ENCODE measurements at places on chromosomes 16 and 17.

GRCh38 chr16:55661941-55662643, 6.3 kb downstream of the SLC6A2 start:
- no peak for DNase-seq

GRCh38 chr17:69962436-69962995, 112.5 kb upstream of the KCNJ16 start:
- no peak for DNase-seq

GRCh38 chr17:58529275-58529674, 14.8 kb upstream of the MTMR4 start:
- no peak for DNase-seq

- DNase-seq = no peak
These were observed 19.1 kb downstream of the METRNL start for GRCh38 chr17:83098241-83099085.

DNA sequence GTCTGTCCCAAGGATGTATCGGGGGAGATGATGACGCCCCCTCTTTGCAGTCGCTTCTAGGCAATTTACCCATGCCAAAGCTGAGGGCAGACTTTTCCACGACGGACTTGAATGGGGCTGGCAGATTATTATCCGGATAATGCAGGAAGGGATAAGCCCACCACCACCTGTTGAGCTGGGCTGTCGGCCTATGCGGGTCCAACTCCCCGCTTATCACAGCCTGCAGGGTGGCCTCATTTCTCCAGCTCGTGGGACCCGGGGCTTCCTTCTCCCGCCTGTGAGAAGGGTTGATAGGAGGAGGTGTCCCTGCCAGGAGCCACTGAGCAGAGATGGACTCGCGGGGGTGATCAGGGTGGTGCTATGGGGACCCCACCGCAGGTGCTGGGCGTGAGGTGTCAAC, 559 bp downstream of the CACNG5 start:
- no peak for DNase-seq

GRCh38 chr16:65066651-65067050, 55.2 kb downstream of the CDH11 start:
- DNase-seq = no peak

DNA sequence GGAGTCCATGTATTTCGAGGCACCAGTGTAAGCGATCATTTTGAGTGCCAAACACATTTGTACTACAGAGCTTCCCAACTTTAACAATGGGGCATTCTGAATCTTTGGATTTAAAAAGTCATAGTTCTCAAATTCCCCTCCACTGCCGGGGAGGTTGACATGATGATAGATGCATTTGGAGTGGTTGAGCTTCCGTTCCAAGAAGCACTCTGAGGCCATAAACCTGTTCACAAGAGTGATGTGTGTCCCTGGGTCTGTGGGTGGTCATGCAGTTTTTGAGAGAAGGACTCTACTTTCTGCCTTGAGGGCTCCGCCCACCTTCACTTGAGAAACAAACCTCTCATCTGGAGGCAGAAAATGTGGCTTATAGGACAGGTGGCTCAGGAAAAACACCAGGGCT, 43.7 kb downstream of the IRX5 start:
- DNase-seq = peak; percentile 39

DNA sequence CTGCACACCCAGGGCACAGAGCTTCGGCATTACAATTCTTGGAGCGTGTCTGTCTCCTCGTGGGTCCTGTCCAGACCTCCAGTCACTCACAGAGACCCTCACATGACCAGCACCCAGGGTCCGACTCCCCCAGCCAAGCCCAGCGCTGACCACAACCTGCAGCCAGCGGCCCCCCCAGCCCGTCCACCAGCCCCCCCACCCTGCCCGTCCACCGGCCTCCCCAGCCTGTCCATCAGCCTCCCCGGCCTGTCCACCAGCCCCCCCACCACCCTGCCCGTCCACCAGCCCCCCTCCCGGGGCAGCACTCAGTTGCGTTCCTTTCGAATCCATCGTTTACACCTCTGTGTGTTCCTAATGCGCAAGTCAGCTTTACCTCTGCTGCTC, 5.8 kb downstream of the SECTM1 start:
- no peak for DNase-seq

DNA sequence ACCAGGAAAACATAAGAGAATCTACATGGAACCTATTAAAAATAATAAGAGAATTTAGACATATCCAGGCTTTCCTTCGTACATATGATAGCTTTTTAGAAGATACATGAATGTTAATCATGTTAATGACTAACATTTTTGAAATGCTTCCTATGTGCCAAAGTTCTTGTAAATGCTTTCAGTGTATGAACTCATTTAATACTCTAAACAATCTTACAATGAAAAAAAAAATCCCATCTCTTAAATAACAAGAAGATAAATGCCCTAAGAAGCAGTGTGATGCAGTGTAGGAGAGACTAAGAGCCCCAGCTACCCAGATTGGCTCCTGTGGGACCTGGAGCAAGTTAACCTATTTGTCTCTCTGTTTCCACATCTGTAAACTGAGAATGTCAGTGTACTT, 220.4 kb upstream of the MYOCD start:
- no peak for DNase-seq

GRCh38 chr16:77662246-77662645, 60.1 kb upstream of the NUDT7 start:
- DNase-seq = no peak

GRCh38 chr17:2683912-2684311, 27.7 kb downstream of the CLUH start:
- no peak for DNase-seq

- no peak for DNase-seq
These were observed 4.6 kb downstream of the GP2 start for GRCh38 chr16:20322696-20323095.

DNA sequence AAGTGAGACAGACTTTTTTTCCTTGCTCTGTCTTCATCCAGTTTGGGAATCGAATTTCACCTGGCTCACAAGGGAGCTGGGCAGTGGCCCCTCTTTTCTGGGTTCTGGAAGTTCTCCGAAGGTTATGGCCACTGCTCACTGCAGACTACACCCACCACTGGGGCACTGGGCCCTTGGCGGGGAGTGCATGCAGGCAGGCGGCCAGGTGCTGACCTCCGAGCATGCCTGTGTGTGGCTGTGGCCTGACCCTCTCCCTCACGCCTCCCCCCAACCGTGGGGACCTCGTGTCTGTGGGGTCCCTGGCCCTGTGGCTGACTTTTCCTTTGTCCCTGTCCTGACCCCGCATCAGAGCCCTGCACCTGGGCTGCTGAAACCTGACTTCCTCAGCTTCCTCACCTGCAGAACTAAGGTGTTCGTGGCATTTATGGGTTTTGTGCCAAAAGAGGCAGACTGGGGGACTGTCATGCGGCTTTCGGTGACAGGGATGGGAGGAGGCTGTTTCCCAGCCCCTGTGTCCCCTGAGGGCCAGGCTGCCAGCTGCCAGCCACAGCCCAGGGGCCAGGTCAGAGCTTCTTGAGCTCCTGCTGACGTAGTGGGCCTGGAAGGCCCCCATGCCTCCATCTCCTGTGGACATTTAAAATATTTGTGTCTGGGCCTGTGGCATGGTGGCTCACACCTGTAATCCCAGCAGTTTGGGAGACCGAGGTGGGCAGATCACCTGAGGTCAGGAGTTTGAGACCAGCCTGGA, 21.4 kb downstream of the ASPSCR1 start:
- DNase-seq = no peak

DNA sequence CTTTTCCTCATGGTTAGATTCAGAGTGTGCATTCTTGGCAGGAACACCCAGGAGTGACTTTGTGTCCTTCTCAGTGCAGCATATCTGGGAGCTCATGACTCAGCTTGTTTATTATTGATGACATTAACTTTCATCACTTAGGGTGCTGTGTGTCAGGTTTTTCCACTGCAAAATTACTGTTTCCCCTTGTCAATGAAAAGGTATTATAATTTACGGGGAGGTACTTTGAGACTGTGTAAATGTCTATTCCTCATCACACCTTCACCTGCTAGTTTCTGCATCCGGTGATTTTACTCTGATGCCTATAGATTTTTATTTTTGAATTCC, 50.5 kb downstream of the WWP2 start:
- no peak for DNase-seq

GRCh38 chr17:80005360-80006338, 30.0 kb downstream of the TBC1D16 start:
- DNase-seq = peak; percentile 26

GRCh38 chr17:72600934-72601333, 480.1 kb downstream of the SOX9 start:
- DNase-seq = no peak

DNA sequence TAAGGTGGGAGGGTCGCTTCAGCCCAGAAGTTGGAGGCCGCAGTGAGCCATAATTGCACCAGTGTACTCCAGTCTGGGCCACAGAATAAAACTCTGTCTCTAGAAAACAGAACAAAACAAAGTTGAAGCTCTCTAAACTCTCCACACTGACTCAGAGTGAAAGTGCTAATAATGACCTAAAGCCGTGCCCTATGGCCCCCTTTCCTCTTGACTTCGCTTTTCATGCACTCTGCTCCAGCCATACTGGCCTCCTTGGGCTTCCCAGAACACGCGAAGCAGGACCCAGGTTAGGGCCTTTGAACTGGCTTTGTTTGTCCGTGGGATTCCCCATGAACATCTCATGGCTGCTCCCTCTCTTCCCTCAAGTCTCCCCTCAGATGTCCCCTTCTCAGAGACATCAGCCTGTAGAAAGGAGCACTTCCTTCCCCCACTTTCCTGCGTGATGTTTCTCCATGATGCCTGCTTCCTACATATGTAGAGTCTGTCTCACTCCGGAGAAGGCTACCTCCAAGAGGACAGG, 18.6 kb upstream of the SPN start:
- no peak for DNase-seq

GRCh38 chr16:85554889-85555718, 58.0 kb upstream of the GSE1 start:
- no peak for DNase-seq

DNA sequence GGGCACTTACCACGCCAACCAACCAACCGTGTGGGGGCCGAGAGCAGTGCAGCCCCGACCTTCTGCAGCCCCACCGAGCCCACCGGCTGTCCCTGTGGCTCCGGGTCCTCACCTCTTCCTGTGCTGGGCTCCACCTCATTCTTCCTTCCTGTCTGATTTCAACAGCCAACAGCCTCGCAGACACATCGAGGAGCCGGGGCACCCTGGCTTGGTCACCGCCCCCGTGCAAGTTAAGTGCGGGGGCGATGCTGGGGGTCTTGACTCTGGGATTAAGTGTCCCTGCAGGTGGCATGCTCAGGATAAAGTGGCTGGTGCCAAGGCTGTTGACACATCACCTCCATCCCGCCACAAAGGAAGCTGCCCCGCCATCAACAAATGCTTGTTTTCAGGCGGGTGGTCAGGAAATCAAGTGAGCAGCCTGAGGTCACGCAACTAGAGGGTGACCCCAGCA, at the start of gene NLRC3:
Gene NLRC3 (minus strand): TSS at position 102 of the 451 bp plus-strand sequence. CDS start 12,367 bp downstream, outside the sequence.
- DNase-seq = no peak

GRCh38 chr17:50482516-50482915, 3.9 kb downstream of the RSAD1 start:
- DNase-seq = peak; percentile 73

- no peak for DNase-seq
These were observed 117.7 kb upstream of the FOXF1 start for GRCh38 chr16:86392436-86393152.

DNA sequence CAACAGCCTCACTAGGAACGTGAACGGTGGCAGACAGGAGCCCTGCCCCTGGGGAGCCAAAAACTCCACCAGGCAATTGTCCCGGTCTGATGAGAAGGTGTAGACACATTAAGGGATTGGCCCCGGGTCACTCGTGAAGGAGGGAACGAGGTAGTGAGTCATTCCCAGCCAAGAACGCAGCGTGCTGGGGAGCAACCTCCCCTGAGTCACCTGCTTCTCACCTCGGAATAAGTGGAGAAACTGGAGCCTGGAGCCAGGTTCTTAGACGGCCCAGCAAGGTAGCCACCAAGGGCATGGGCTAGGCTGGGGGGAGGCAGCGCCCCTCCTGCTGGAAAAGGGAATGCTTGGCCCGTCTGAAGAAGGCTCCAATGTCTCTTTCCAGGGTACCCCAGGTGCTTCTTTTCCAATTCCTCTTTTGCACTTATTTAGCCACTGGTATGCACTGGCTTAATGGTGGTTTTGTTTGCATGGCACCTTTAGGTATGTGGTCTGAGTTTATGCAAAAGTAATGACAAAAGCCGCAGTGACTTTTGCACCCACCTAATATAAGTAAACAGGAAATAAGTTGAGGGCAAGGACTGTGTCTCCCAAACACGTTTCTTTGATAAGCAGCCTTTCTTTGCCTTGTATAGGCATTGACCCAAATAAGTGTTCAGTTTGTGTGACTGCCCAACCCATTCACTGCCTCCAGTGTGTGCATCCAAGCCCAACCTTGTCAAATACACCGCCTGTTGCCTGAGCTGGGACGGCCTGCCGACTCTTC, 1.8 kb upstream of the HELZ start:
- DNase-seq = peak; percentile 11

DNA sequence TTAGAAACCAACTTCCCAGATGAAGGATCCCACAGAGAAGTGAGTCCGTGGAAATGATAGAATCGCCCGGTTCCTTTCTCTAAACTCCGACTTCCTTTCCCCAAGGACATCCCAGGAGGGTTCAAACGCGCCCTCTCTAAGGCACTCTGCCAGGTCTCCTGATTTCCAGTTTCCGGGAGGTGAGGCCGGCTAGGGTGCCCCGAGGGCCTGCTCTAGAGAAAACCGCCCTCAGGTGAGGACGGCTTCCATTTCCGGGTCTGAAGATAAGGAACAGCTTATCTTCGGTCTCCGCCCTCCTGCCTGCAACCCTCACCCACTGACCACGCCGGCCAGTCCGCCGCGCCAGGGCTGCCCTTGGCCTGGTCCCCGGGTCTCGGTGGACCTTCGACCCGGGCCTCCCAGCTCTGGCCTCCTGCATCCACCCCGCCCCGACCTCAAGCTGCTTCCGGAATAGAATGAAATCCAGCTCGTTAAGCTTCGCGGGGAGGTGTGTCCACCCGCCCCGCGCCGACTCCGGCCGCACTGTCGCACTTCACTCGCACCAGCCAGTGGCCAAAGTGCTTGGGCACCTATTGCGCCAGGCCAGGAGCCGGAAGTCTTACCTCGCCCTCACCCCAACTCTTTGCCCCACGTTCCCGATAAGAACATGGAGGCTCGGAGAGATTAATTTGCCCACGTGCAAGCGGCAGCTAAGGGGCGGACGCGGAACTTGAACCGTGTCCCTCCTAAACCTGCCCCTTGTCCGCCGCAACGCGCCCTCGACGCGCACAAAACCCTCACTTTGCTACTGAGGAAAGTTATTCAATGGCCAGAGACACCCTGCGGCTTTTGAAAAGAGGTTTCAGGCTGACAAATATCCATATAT, 836 bp upstream of the MMP15 start:
- DNase-seq = no peak

- no peak for DNase-seq
These were observed 27.4 kb downstream of the CEP95 start for GRCh38 chr17:64534187-64534586.

DNA sequence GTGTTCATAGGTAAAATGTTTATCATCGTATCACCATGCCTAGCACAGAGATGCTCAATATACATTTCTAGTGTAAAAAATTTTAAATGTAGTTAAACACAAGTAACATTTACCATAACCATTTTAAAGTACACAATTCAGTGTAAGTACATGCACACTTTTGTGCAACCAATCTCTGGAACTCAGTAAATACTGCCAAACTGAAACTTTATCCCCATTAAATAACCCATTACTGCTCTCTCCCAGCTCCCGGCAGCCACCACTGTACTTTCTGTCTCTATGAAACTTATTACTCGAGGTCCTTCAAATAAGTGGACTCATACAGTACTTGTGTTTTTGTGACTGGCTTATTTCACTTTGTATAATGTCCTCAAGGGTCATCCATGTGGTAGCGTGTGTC, 29.0 kb downstream of the RMI2 start:
- DNase-seq = peak; percentile 85
